ENCODE measurements at places on chromosomes 5 and 9.

- H3K4me3 ChIP-seq: no peak overlapping the region
- peaks cover under 1% of the 10 kb centered on the region for H3K27me3 ChIP-seq
- no peak overlapping the region for H3K27ac ChIP-seq
- no peaks in the 10 kb centered on the region for H3K36me3 ChIP-seq
These were observed 277.6 kb upstream of the ADAMTS16 start for GRCh38 chr5:4862500-4862899.

DNA sequence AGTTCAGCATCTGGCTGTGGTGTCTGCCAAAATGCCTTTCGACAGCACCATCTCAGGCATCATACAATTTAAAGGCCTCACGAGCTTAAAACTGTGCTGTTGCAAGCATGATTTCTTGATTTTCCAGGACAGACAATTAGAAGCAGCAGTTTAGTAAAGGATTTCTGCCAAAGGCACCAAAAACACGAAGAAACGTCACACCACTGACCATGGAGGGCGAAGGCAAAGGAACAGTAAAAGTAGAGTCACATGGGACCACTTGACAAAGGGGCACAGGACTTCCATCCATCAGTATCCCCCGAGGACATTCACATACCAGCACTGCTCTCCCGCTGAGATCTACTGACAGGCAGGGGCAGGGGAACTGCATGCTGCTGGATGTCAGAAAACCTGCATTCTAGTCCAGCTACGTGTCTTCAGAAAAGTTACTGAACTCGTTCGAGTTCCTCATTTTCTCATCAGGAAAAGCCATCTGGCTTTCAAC is 70.4 kb upstream of the FBXW11 start:
- no peak for DNase-seq
- H3K27ac ChIP-seq: peak overlapping the region; percentile 34
- peaks cover 20% of the 10 kb centered on the region for H3K36me3 ChIP-seq
- no peaks in the 10 kb centered on the region for H3K4me1 ChIP-seq
- H3K27me3 ChIP-seq: no peaks in the 10 kb centered on the region

DNA sequence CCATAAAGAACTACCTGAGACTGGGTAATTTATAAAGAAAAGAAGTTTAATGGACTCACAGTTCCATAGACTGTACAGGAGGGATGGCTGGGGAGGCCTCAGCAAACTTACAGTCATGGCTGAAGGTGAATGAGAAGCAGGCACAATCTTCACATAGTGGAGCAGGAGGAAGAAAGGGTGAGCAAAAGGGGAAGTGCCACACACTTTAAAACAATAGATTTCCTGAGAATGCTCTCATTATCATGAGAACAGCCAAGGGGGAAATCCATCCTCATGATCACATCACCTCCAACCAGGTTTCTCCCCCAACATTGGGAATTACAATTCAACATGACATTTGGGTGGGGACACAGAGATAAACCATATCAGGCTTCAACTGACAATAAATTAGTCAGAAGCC is 664.9 kb downstream of the TAF11L14 start:
- no peak overlapping the region for H3K4me3 ChIP-seq
- H3K36me3 ChIP-seq: no peaks in the 10 kb centered on the region
- no peak for DNase-seq
- H3K4me1 ChIP-seq: no peaks in the 10 kb centered on the region

GRCh38 chr9:84121991-84122523 is 141.5 kb downstream of the RMI1 start:
- H3K27me3 ChIP-seq: no peaks in the 10 kb centered on the region
- no peaks in the 10 kb centered on the region for H3K36me3 ChIP-seq
- no peak for DNase-seq
- no peak overlapping the region for H3K4me3 ChIP-seq

DNA sequence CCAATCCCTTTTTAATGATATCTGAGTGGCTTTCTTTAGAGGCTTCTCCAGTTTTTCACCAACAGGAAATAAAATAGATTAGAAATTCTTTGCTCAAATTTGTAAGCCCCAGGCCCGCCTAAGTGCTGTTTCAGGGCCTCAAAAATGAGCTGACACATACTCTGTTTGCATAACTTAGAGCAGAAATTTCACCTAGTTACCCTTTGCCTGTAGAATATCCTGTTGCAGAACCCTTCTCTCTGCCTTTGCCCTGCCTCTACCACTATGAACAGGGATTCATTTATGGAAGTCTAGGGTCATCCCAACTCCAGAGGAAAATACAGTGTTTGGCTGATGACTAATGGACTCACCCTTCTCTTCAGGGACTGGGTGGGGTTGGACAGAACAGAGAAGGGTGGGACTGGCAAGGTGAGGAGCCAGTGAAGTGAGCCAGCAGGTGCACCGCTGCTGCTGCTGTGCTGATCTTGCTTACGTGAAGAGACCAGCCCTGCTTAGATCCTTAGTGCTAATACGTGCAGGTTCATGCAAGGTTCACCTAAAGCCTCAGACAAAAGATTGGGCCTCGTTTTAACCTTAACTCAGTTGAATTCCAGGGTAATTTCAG is 22.8 kb downstream of the OSTF1 start:
- no peaks in the 10 kb centered on the region for H3K36me3 ChIP-seq
- peak overlapping the region; percentile 60 for H3K27ac ChIP-seq
- H3K27me3 ChIP-seq: no peaks in the 10 kb centered on the region
- no peak for DNase-seq
- no peak overlapping the region for H3K4me3 ChIP-seq

DNA sequence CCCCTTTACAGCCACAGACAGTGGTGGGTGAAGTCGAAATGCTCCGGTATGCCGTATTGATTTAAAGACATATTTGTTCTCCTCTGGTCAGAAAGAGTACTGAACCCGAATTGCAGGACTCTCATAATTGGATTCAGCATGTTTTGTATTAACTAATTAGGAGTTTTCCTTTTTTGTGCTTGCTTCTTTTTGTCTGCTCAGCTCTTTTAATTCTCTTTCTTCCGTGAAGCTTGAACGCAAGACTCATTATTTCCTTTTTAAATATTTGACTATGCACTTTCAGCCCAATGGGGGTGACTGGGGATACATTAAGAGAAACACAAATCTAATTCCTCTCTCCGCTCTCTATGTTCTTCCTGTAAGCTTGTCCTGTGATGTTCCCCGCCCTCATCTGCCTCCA is 246.6 kb upstream of the IRX2 start:
- no peak overlapping the region for H3K4me3 ChIP-seq
- no peaks in the 10 kb centered on the region for H3K36me3 ChIP-seq
- H3K27ac ChIP-seq: no peak overlapping the region
- H3K4me1 ChIP-seq: no peaks in the 10 kb centered on the region
- no peaks in the 10 kb centered on the region for H3K27me3 ChIP-seq

DNA sequence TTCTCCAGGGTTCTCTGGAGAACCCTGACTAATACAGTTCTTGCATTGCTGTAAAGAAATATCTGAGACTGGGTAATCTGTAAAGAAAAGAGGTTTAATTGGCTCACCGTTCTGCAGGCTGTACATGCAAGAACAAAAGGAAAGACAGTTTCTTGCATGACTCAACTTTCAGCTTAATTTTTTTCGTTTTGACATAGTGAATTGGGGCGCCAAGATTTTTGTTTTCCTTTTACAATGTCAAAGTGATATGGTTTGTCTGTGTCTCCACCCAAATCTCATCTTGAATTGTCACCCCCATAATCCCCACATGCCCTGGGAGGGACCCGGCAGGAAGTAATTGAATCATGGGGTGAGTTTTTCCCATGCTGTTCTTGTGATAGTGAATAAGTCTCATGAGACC is 11.8 kb upstream of the CRHBP start:
- H3K36me3 ChIP-seq: no peaks in the 10 kb centered on the region
- H3K4me3 ChIP-seq: no peak overlapping the region
- DNase-seq: no peak
- H3K27ac ChIP-seq: no peak overlapping the region
- peaks cover 12% of the 10 kb centered on the region for H3K27me3 ChIP-seq

DNA sequence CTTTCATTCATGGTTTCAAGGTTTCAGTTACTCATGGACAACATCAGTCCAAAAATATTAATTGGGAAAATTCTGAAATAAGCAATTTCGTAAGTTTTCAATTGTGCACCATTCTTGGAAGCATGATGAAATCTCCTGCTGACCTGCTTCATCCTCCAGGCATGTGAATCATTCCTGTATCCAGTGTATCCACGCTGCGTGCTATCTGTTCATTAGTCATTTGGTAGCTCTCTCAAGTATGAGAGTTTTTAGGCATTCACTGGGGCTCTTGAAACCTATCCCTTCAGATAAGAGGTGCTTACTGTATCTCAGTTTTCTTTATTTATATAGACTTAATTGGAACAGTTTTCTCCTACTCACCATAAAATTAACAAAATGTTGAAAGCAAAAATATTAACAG is 293.0 kb downstream of the CDH12 start:
- no peak overlapping the region for H3K4me3 ChIP-seq
- no peaks in the 10 kb centered on the region for H3K27me3 ChIP-seq
- H3K36me3 ChIP-seq: no peaks in the 10 kb centered on the region
- H3K27ac ChIP-seq: no peak overlapping the region
- no peaks in the 10 kb centered on the region for H3K4me1 ChIP-seq

GRCh38 chr9:104831681-104832080 is 67.8 kb downstream of the NIPSNAP3B start:
- no peak overlapping the region for H3K27ac ChIP-seq
- peaks cover 99% of the 10 kb centered on the region for H3K36me3 ChIP-seq
- H3K4me3 ChIP-seq: no peak overlapping the region
- no peaks in the 10 kb centered on the region for H3K27me3 ChIP-seq
- peaks cover 15% of the 10 kb centered on the region for H3K4me1 ChIP-seq

GRCh38 chr9:13076616-13077015 is 202.9 kb downstream of the MPDZ start:
- H3K4me1 ChIP-seq: no peaks in the 10 kb centered on the region
- DNase-seq: no peak
- H3K27me3 ChIP-seq: no peaks in the 10 kb centered on the region
- H3K4me3 ChIP-seq: no peak overlapping the region
- H3K27ac ChIP-seq: no peak overlapping the region

GRCh38 chr9:82020331-82020730 is 31.8 kb downstream of the SPATA31D1 start:
- no peak overlapping the region for H3K27ac ChIP-seq
- peaks cover 14% of the 10 kb centered on the region for H3K4me1 ChIP-seq
- H3K27me3 ChIP-seq: no peaks in the 10 kb centered on the region
- no peaks in the 10 kb centered on the region for H3K36me3 ChIP-seq

Data from esophagus squamous epithelium (tissue), 5 donors.